ENCODE measurements at places on chromosomes 2 and 18.

GRCh38 chr18:79496978-79497637 is 101.4 kb downstream of the NFATC1 start:
- DNase-seq = no peak

- DNase-seq = peak; percentile 16
These were observed 36.8 kb upstream of the LCLAT1 start for GRCh38 chr2:30410217-30410616.

GRCh38 chr2:86477349-86477748 is 36.2 kb downstream of the KDM3A start:
- DNase-seq = no peak

GRCh38 chr2:217207699-217208010 is 347.8 kb upstream of the TNP1 start:
- no peak for DNase-seq

- no peak for DNase-seq
These were observed 172.6 kb downstream of the HAUS1 start for GRCh38 chr18:46276748-46277147.

- no peak for DNase-seq
These were observed 71.6 kb upstream of the CHRNA1 start for GRCh38 chr2:174835797-174836255.

GRCh38 chr2:107932979-107933378 is 53.3 kb upstream of the SLC5A7 start:
- DNase-seq = no peak

- peak; percentile 46 for DNase-seq
These were observed 8.0 kb upstream of the CDK15 start for GRCh38 chr2:201798252-201798913.

GRCh38 chr2:226030788-226031646 is 631.5 kb downstream of the NYAP2 start:
- peak; percentile 57 for DNase-seq

DNA sequence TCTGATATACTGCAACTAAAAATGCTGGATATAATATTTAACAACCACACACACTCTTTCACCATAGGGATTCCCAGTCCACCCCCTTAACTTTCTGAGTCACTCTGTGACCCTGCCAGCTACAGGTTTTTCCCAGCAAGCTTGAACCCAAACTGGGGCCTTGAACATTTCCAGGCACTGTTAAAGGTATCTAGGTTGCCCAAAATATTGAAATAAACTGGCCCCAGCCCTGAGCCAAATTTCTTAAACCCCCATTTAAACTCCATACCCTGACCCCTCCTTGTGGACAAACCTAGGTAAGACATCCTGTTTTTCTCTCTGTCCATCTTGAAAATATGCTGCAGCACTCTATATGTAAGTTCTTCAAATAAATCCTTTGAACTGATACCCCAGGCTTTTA is 19.7 kb upstream of the DCTN1 start:
- DNase-seq = peak; percentile 32

GRCh38 chr2:32423536-32423935 is 66.7 kb downstream of the BIRC6 start:
- DNase-seq = no peak

DNA sequence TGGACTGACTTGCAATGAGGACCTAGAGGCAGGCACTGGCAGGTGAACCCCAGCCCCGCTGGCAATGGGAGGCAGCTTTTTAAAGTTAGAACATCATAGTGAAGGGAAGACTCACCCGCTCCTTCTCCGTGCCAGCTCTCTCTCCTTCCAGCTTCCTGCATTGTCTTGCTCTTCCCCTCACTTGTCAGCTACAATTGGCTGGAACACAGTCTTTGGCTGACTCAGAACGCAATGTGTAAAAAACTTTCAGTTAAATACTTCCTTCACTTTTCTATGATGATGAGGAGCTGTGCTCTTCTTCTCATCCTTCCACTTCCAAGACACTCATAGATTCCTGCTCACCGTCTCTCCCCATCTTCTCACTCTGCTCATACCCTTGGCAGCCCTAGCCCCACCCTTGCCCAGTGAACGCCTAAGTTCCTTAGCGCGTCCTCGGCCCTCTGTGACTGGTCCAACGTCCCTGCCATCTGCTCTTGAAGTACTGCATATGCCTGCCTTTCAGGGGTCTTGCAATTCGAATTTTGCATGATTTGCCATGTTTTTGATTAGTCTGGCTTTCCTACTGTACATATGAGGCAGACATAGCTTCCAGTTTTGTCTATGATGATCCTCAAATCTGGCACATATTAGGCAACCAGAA is 118.0 kb upstream of the TMEM200C start:
- no peak for DNase-seq

DNA sequence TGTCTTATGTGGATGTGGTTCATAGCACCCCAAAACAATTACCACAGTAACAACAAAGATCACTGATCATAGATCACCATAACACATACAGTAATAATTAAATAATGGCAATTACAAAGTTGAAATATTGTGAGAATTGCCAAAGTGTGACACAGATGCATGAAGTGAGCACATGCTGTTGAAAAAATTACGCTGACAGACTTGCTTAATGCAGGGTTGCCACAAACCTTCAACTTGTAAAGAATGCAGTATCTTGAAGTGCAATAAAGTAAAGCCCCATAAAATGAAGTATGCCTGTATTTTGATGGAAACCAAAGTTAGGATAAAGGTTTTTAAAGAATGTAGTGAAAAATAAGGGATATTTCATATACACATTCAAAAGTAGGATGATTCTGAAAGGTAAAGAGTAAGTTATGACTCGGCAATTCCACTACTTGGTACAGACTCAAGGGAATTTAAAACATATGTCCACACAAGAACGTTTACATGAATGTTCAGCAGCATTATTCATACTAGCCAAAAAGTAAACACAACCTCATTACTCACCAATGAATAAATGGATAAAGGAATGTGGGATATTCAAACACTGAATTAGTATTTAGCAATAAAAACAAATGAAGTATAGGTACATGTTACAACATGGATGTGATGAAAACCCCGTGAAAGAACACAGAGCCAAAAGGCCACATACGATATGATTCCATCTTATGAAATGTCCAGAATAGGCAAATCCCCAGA is 61.6 kb downstream of the SCN9A start:
- DNase-seq = peak; percentile 41

DNA sequence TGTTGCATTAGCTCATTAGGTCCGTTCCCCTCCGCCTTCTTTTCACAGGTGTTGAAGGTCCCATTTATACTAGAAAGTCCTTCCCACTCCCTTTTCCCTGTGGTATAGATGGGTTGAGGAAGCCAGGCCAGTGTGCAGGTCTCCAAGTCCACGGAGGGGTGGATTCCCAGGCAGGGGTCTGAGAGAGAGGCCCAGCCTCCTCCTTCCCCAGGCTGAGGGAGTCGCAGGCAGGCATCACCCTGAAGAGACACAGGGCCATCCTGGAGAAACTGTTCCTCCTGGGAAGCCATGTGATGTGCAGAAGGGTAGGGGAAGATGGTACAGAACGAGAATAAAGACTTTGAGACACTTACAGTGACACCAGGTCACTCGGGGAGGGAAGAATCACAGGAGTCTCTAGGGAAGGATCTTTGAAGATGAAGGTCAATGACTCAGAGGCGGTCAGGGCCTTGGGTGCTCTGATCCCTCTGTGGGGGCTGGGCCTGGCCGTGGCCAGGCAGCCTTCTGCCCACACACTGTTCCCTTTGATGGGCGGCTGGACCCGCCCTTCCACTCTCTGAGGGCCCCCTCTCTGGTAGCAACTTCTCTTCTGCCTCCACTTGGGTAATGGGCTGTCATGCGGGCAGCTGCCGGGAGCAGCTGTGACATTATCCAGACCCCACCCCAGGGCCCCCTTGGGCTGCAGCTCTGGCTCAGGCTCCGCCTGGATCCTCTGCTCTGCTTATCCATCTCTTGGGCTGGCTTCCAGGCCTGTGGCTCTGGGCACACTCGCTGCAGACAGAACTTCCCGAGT is 45.1 kb downstream of the RHOB start:
- no peak for DNase-seq

GRCh38 chr2:240989451-240990265 is 8.8 kb upstream of the SNED1 start:
- no peak for DNase-seq

All from RWPE1 (cell line).